Stimulated activated CD8-positive, alpha-beta memory T cell treated with anti-CD3 and anti-CD28 coated beads, Interleukin-15, amount 100 ng/mL, for 24 hours (primary cell): ENCODE measurements at places on chromosomes 3 and 15.

DNA sequence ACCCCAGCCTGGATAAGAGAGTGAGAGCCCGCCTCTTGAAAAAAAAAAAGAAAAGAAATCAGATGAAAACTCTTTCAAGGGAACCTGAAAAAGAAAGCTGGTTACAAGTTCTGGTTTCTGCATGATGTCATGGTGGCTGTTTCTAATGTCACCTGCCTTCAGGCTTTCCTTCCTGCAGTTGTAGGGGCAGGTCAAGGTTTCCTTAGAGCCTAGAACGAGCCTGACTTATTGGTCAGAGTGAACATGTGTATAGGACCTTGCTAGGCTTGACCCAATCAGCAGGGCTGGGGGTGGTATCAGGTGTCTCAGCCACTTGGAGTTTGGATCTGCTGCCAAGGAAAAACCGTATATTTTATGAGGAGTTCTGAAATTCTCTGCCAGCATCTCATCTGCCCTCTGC lies 3.8 kb downstream of the IVD start:
- DNase-seq, result no peak

DNA sequence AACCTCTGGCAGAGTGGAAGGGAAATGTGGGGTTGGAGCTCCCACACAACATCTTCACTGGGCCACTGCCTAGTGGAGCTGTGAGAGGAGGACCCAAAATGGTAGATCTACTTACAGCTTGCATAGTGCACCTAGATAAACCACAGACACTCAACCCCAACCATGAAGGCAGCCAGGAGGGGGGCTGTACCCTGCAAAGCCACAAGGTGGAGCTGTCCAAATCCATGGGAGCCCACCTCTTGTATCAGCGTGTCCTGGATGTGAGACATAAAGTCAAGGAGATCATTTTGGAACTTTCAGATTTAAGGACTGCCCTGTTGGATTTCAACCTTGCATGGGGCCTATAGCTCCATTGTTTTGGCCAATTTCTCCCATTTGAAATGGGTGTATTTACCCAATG lies 20.9 kb downstream of the TP63 start:
- no peak for DNase-seq

DNA sequence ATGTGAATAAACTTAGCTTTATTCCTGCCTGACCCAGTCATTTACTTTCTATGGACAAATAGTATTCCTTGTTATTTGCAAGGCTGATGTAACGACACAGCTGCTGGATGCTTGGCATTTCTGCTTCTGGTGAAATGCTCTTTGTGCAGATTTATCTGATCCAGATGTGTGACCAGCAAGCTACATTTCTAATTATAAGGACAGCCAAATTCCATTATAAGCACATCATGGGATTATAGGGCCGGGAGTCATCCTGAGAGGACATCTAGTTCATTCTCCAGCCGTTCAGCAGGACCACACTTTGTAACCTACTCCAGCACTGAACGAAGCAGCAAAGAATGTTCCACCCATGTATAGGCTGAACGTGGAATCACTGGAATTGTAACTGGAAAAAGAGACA lies 42.9 kb downstream of the FNDC3B start:
- no peak for DNase-seq

- no peak for DNase-seq
Observed at GRCh38 chr15:89360294-89360971, 25.8 kb upstream of the POLG start.

GRCh38 chr3:82736696-82737277 lies 975.3 kb upstream of the GBE1 start:
- no peak for DNase-seq

DNA sequence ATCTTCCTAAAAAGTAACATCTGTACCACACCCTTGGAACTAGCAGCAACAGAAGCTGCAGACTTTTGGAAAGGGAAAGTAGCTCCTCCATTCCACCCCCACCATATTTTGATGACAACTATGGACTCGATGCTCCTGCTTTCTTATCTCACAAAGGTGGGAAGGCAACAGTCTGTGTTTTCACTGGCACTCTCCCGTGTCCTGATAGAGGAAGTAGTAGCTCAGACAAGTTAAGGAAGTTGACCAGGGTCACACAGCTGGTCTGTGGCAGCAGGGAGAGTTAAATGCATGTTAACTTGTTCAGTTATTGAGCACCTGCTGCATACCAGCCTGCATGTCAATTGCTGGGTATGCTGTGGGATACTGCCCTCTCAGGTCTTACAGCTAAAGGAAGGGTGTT lies 33.1 kb downstream of the BHLHE40 start:
- no peak for DNase-seq

DNA sequence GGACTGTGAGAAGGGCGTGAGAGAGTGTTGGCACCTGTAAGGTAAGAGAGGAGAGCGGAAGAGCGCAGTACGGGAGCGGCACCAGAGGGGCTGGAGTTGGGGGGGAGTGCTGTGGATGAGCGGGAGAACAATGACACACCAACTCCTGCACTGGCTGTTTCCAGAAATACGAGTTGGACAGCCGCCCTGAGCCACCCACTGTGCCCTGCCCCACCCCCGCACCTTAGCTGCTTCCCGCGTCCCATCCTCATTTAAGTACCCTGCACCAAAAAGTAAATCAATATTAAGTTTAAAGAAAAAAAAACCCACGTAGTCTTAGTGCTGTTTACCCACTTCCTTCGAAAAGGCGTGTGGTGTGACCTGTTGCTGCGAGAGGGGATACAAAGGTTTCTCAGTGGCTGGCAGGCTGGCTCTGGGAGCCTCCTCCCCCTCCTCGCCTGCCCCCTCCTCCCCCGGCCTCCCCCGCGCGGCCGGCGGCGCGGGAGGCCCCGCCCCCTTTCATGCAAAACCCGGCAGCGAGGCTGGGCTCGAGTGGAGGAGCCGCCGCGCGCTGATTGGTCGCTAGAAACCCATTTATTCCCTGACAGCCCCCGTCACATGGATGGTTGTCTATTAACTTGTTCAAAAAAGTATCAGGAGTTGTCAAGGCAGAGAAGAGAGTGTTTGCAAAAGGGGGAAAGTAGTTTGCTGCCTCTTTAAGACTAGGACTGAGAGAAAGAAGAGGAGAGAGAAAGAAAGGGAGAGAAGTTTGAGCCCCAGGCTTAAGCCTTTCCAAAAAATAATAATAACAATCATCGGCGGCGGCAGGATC lies at the start of gene SOX2:
Gene SOX2, plus strand, starts transcription at position 601 of the 811 bp plus-strand sequence. CDS start 436 bp downstream, outside the sequence.
- no peak for DNase-seq

DNA sequence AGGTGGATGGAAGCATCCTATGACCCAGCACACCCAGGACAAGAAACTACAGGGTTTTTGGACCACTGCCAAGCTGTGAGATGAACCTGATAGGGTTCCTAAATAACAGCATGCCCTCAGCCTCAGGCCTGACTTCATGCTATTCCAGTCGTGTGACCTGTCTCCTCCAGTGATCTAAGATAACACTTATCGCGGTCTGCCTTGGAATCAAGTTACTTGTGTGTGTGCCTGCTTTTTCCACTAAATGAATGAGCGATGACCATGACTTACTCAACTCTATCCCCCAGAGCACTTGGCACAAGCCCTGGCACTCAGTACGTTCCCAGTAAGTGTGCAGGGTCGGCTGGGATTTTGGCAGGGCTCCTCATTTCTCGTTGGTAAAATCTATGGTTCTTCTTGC lies 172.7 kb upstream of the TP63 start:
- DNase-seq, result no peak

GRCh38 chr3:50365080-50365841 lies 5.9 kb upstream of the TMEM115 start:
- peak; percentile 79 for DNase-seq

DNA sequence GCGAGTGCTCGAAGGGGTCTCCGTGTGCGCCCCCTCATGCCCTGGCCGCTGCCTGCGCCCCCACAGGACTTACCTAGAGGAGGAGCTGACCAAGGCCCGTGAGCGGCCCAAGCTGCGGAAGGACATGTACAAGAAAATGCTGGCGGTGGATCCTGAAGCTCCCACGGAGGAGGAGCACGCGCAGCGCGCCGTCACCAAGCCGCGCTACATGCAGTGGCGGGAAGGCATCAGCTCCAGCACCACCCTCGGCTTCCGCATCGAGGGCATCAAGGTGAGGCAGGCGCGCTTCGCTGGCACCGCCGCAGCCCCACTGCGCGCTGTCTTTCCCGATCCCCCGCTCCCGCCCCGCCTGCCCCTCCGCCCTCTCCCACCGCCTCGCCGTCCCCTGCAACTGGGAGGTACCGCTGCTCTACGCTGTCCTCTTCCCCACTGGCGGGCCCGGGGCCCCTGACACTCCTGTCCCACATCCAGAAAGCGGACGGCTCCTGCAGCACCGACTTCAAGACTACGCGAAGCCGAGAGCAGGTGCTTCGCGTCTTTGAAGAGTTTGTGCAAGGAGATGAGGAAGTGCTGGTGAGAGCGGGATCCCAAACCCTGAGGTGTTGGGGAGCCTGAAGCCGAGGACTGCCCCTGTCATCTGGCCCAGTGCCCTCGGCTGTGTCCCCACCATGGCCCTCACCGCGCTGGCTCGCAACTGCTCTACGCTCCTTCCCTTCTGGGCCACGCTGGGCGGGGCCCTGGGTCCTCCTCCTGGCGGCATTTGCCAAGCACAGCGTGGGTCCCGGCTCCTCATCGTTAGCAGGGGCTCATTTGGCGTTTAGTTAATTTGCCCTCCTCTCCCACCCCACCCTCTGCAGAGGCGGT lies 8.5 kb downstream of the ITPKA start:
- DNase-seq, result no peak

DNA sequence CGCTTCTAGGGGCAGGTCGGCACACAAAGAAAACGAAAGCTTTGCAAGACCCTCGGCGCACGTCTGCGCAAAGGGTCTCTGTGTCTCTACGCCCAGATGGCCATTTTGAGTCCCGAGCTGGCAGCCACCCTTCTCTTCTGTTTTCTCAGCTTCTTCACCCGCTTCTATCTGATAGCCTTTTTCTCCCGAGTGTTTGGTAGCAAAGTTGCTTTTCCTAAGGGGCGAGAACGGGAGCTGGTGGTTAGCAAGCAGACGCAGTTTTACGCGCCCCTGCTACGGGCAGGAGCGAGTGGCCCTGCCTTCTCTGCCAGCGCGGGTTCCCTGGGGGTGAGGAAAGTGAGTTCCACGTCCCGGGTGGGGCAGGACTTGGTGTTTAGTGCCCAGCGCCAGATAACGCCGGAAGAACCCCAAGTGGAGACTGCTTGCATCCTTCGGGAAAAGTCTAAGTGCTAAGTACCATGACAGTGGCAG lies 2.9 kb upstream of the MKRN2 start:
- DNase-seq, result no peak

DNA sequence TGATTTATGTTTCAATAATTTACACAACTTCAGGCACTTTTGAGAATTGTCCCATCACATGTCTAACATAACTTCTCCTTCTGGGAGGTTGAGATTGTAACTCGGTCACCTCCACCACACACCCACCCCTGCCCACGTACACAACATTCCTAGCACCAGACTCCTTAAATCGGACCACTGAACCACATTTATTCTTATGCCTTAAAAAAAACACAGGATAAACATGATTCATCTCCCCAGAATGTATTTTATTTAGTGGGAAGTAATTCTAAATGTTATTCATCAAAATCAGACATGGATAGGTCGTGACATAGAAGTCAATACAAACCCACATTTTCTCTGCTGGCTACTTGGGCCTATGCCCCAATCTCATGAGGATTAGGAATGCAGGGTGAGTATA lies 3.0 kb downstream of the SNTN start:
- DNase-seq, result no peak

- DNase-seq, result no peak
Observed at GRCh38 chr15:97037080-97037479, 706.6 kb downstream of the NR2F2 start.

DNA sequence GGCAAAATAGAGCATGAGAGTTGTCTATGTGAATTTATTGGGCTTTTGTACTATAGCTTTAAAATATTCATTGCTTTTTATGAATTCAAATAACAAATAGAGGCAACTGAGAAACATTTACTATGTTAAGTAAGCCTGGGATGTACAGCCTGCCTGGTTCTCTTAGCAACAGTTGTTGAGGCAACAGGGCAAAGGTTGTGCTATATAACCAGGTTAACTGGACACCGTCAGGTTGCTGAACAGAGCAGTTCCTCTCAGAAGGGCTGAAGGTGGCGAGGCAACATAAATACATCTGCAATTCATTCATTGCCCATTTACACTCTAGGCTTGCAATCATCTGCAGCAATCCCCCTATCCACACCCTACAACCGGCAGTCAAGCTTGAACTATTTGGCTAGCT lies 78.2 kb downstream of the GTF2E1 start:
- DNase-seq, result no peak

DNA sequence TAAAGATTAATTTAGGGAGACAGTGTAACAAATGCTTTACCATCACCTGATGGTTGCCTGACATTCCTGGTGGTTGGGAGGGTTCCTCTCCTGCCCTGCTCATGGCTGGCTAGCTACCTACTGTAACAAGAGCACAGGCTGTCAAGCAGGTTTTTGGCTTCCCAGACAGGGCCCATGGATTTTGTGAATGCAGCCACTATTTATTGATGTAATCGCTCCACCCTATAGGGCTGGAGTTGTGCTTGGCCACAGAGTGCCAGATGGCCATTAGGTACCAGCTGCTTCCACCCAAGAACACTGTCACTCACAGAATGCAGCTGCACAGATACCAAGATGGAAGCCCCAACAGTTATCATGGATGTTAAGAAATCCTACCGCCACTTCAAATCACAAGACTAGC lies 31.0 kb upstream of the KLHL25 start:
- no peak for DNase-seq

GRCh38 chr15:101440846-101441590 lies 48.5 kb downstream of the PCSK6 start:
- DNase-seq, result no peak

GRCh38 chr3:172177046-172177445 lies 137.7 kb downstream of the FNDC3B start:
- DNase-seq, result no peak

DNA sequence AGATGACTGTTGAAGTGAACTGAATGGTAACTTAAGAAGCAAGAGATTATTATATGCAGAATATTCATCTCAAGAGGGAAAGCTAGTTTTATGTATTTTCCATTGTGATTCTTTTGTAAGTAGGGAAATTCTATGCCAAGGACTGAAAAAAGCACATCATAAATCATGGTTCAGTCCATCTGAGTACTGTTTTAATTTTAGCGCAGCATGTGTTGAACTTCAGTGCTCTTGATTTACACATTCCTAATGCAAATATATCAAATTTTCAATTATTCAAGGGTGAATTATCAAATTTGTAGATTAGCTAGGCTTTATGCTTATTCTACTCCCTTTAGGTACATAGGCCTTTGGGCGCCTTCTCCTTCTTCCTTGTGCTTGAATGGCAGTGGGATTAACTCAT lies 50.3 kb upstream of the TCF12 start:
- DNase-seq, result no peak
